Astrocyte (in vitro differentiated cells and primary cell): ENCODE measurements at places on chromosomes 2 and 18. TPM values are rescaled to one million over a fixed set of nuclear protein-coding genes. Genes with fewer than 3 reads are reported as not detected.

DNA sequence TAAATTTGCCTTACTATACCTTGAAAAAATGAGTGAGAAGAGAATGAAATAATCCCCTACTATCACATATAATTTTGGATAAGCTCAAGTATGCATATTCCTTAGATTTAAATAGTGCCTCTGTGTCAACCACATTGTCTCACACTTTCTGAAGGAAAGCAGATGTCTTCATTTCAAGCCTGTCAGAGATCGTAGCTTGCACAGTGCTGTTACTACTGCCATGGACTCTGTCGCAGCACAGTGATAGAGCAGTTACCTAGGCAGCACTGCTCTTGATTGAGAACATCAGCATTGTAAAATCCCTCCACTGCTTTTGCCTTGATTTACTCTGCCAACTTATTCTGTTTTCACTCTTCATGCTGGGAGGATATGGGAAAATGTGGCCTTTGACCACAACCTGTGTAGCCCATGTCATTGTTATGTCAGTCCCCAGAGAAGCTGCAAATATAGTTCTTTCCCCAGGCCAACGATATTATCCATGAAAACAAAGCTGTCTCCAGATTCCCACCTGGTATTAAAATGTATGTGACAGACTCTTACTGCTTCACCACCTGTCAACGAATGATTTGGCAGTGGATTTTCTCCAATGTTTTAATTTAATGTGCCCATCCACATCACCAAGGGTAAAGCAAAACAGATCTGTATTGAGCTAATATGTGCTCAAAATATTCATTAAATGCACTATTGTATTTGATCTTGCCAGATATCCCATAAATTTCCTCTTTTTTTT lies 675.7 kb downstream of the METTL4 start:
- H3K4me3 ChIP-seq, result no peak overlapping the region
- DNase-seq, result no peak
- H3K27ac ChIP-seq, result no peak overlapping the region
- no peaks in the 10 kb centered on the region for H3K36me3 ChIP-seq
- no peaks in the 10 kb centered on the region for H3K27me3 ChIP-seq

GRCh38 chr18:50558157-50558556 lies 1.7 kb upstream of the MAPK4 start:
- DNase-seq, result no peak
- no peak overlapping the region for H3K4me3 ChIP-seq
- H3K27ac ChIP-seq, result no peak overlapping the region
- peaks cover 36% of the 10 kb centered on the region for H3K27me3 ChIP-seq
- no peaks in the 10 kb centered on the region for H3K36me3 ChIP-seq
- H3K4me1 ChIP-seq, result peaks cover 9% of the 10 kb centered on the region

DNA sequence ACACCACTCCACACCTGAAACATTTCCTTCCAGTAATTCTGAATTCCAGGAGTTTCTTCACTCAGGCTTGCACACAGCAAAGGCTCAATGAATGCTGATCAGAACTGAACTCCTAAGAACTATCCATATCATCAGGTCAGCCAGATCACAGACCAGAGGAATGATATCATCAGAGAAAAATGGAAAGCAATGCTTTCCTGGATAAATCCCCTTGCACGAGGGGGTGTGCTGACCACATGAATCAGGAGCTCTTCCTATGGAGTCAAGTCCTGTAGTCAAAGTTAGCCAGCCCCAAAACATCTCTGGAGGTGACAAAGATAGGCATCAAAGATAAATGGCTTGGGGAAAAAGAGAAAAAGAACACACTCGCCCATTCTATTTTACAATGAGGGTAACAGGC lies 83.8 kb upstream of the ACVR2A start:
- no peaks in the 10 kb centered on the region for H3K27me3 ChIP-seq
- no peaks in the 10 kb centered on the region for H3K36me3 ChIP-seq
- H3K4me1 ChIP-seq, result no peaks in the 10 kb centered on the region
- no peak overlapping the region for H3K27ac ChIP-seq
- peak; percentile 33 for DNase-seq

DNA sequence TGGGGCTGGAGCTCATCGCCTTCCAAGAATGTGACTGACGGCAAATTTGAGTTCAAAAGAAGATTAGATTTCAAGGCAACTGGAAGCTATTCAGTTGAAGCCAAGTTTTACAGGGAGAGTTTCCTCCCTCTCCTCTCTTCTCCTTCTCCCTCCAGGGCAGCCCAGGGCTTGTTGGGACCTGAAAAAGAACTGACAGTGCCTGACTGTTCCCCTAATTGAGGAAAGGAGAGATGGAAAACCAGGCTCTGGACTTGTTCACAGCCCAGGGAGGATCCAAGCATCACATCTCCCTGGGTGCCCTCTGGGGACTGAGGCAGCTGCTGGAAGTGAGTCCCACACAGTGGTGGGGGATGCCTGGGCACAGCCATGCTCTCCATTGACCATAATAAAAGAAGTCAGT lies 88.1 kb downstream of the THNSL2 start:
- no peaks in the 10 kb centered on the region for H3K4me1 ChIP-seq
- no peak overlapping the region for H3K27ac ChIP-seq
- H3K27me3 ChIP-seq, result peaks cover 4% of the 10 kb centered on the region
- H3K4me3 ChIP-seq, result no peak overlapping the region
- no peaks in the 10 kb centered on the region for H3K36me3 ChIP-seq

- no peak overlapping the region for H3K27ac ChIP-seq
- H3K4me3 ChIP-seq, result no peak overlapping the region
- H3K36me3 ChIP-seq, result peaks cover 24% of the 10 kb centered on the region
- no peak for DNase-seq
Observed at GRCh38 chr18:55265984-55266383, 306.7 kb upstream of the CCDC68 start.

GRCh38 chr2:1854729-1855547 lies 110.6 kb upstream of the PXDN start:
- H3K4me1 ChIP-seq, result peaks cover 4% of the 10 kb centered on the region
- no peaks in the 10 kb centered on the region for H3K36me3 ChIP-seq
- peak; percentile 50 for DNase-seq
- H3K27me3 ChIP-seq, result peaks cover 32% of the 10 kb centered on the region
- H3K27ac ChIP-seq, result no peak overlapping the region

IL18R1 gene
- total RNA-seq, result 2.4 and 4.4 TPM in 2 replicates

DAW1 gene
- total RNA-seq, result 0.75 and 0.86 TPM in 2 replicates

IL1RN gene
- not detected in 2 replicates for total RNA-seq

ANKRD29 gene
- 0.70 and 0.75 TPM in 2 replicates for total RNA-seq

KLHL29 gene
- total RNA-seq, result 4.8 and 5.5 TPM in 2 replicates
